ENCODE measurements at places on chromosomes 5 and 9.
A peak's percentile ranks its signal among the peaks of the same experiment; 100 is the strongest.

DNA sequence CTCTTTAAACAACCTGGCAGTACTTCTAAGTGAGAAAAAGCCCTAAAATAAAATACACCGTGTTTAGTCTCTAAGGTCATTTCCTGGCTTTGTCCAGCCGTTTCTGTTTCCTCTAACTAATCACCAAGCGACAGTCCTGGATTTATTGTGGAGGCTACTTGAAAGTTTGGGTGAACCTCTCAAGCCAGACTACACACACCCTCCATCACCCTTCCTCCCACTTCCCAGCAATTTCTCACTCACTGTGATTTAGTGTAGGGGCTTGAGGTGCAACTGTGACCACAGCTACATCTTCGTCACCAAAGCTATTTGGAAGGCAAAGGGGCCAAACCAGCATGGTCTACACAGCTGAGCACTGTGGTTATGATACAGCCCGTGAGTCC is 240.0 kb upstream of the SLC24A2 start:
- no peak for DNase-seq

DNA sequence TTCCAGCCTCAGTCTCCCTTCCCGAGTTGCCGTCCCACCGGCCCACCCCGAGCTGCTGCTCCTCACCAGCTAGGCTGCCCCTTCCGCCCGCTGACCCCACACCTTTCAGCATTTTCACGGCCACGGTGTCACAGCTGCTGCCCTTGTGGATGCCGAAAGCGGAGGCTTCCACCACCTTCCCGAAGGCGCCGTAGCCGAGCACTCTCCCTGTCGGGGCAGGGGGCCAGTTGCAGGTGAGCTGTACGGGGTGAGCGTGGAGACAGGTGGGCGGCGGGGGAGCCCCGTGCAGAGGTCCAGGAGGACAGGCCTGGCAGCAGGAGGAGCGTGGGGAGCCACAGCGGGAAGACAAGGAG is 28.2 kb upstream of the SCGB3A1 start:
- DNase-seq = no peak

GRCh38 chr9:27473111-27473529 is 51.0 kb upstream of the IFNK start:
- peak; percentile 30 for DNase-seq

DNA sequence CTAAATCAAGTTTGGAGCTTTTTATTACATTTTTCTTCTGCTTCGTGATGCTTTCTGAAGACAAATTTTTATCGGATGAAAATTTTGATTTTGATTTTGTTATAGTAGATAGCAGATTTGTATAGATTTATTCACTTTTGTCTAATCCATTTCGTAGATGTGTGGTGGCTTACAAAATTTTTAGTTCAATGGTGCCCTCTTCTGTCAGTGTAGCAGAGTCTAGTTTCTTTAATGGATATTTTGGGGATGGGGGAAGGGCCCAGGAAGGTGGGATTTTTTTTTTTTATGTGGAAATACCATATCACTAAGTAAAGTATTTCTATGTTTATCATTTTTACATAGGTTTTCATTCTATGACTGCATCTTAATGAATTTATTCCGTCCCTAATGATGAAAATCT is 259.9 kb upstream of the TARS1 start:
- DNase-seq = no peak

- peak; percentile 57 for DNase-seq
These were observed 12.3 kb upstream of the MTMR12 start for GRCh38 chr5:32325062-32325461.

DNA sequence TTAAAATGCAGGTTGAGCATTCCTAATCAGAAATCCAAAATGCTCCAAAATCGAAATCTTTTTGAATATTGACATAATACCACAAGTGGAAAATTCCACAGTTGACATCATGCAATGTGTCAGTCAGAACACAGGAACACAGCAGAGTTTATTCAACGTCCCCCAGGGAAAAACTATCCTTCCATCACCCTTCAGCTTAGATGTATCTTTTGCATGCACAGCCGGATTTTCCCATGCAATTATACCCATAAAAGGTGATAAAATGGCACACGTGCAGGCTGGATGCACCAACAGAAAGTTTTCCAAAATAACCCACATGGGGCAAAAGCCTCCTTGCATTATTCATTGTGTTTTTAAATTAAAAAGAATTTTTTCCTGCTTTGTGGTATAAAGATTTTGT is 71.2 kb downstream of the RAB24 start:
- no peak for DNase-seq

- DNase-seq = peak; percentile 73
These were observed 37.3 kb downstream of the MRPL36 start for GRCh38 chr5:1762121-1762882.

DNA sequence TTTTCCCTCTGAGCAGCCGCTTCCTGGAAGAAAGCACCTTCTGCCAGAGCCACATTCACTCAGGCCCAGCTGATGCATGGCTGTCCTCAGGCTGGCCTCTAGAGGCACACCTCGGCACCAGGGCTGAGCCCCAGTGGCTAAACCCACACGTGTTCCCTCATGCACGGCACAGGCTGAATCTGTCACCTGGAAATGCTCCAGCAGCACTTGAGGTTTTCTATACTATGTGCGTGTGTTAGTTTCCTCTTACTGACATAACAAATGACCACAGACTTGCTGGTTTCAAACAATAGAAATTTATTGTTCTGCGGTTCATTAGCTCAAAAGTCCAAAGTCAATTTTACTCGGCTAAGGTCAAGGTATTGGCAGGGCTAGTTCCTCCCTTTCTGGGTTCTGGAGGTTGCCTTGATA is 141.4 kb downstream of the LRRC70 start:
- no peak for DNase-seq

GRCh38 chr9:99753436-99753835 is 68.2 kb upstream of the NR4A3 start:
- no peak for DNase-seq

DNA sequence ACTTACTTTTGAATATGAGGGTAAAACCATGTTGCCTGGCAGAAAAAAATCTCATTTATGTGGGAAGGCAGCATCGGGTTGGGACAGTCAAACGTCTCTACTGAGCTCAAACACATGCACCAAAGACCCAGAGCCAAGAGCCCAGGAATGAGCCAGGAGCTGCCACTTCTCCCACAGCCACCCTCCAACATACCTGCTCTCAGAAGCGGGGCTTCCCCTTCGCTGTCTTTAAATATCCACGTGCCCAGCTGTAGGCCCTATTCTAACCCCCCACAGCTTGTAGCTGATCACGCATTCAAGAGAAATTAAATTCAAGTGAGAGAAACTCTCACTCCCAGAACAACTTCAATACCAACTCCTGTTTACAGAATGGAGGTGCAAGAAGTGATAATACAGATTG is 42.6 kb upstream of the MAP3K1 start:
- DNase-seq = no peak

DNA sequence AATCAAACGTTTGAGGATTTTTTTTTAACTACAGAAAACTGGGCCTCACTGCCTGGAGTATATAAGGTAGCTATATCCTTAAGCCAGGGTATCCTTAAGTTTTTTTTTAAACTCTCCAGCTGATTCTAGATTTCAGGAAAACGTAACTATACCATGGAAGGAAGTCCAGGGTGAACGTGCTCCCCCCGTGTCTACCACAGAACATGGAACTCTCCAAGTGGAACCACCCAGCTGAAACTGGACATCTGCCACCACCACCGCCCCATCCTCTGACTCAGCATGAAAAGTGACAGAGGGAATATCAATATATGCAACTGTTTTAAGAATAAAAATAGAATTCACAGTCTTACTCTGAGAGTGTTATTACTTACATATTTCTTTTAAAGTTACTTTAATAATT is 61.3 kb downstream of the DROSHA start:
- no peak for DNase-seq

GRCh38 chr9:4058931-4059330 is 240.9 kb downstream of the GLIS3 start:
- no peak for DNase-seq

- peak; percentile 13 for DNase-seq
These were observed 449.1 kb downstream of the PSAT1 start for GRCh38 chr9:78746010-78746409.

GRCh38 chr9:99783799-99784198 is 37.9 kb upstream of the NR4A3 start:
- no peak for DNase-seq

GRCh38 chr5:52728224-52728623 is 59.5 kb upstream of the ITGA1 start:
- DNase-seq = no peak

- DNase-seq = peak; percentile 35
These were observed 64.2 kb downstream of the ZNF354C start for GRCh38 chr5:179124273-179124852.

- DNase-seq = peak; percentile 27
These were observed 28.0 kb upstream of the ADAM19 start for GRCh38 chr5:157603333-157604190.

DNA sequence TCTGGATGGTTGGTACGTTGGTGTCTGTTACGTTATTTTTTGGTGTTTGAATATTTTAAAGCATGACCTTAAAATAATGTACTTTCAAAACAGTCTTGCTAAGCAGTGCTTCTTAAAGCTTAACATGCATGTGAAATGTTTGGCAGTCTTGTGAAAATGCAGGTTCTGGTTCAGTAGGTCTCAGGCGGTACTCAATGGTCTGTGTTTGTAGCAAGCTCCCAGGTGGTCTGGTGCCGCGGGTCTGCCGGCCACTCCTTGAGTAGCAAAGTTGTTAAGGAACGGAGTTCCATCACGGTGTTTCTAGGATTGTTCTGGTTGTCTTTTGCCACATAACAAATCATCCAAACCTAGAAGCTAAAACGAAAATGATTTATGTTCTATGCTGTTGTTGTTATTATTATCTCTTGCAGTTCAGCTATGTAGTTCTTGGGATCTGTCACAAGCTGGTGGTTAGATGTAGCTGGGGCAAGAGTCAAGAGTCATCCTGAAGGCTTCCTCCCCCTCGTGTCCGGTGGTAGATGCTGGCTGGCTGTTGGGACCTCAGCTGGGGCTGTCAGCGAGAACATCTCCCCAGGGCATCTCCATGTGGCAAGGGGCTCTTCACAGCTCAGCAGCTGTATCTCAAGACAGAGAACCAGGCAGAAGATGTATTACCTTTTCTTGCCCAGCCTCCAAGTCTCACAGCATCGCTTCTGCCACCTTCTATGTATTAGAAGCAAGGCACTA is 186.8 kb downstream of the PALM2AKAP2 start:
- DNase-seq = no peak

DNA sequence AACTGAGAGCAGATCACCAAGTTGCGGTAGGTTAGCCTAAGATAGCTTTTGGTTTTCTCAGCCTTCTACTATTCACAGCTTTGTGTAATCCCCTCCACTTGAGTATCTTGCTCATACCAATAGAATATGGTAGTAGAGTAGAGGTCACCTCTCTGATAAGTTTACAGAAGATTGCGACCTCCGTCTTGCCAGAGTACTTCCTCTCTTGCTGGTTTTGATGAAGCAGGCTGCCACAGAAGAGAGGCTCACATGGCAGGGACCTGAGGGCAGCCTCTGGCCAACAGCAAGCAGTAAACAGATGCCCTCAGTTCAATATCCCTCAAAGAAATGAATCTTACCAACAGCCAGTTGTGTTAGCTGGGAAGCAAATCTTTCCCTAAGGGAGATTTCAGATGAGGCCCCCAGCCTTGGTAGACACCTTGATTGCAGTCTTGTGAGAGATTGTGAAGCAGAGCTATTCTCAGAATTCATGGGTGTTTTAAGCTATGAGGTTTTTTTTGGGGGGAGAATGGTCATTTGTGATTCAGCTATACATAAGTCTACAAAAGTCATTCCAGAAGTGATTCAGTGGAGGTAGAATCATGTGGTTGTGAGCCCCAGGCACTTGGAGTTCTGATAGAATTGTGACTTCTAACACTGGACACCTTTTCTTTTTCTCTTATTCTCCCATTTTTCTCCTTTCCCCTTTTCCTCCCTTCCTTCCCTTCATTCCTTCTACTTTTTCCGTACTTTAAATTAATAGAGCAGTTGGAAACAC is 22.7 kb upstream of the CDKN2B start:
- no peak for DNase-seq

DNA sequence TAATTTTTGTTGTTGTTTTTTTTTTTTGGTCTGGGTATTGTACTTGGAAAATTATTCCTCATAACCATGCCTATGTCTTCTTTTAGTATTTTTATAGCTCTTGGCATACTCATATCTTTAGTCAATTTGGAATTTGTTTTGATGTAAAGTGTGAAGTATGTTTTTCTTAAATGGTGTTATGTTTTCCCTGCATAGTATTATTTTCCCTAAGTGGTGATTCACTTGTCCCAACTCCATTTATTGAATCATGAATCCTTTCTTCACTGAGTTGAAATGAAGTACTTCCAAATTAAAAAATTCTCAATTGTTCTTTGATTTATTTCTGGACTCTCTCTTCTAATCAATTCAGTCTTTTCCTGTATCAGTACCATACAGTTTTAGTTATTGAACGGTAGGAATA is 46.5 kb downstream of the POLK start:
- DNase-seq = peak; percentile 37

GRCh38 chr9:91681461-91682305 is 258.1 kb upstream of the NFIL3 start:
- peak; percentile 97 for DNase-seq

DNA sequence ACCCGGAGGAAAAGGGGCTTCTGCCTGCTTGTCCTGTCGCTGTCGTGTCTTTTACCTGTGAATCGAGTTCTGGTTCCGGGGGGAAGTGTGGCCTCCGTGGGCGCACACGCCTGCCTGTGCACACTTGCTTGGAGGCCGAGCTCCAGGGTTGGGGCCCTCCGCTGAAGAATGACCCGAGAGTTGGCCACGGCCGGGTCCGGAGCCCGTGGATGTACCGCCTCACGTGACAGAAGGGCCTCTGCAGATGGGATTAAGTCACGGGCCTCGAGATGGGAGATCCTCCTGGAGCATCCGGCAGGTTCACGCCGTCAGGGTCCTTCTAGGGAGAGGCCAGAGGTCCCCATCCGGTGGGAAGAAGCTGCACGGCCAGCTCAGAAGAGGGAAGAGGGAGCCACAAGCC is 81.0 kb downstream of the KCNT1 start:
- no peak for DNase-seq

- DNase-seq = no peak
These were observed 79.1 kb downstream of the OLFM1 start for GRCh38 chr9:135166565-135166964.

DNA sequence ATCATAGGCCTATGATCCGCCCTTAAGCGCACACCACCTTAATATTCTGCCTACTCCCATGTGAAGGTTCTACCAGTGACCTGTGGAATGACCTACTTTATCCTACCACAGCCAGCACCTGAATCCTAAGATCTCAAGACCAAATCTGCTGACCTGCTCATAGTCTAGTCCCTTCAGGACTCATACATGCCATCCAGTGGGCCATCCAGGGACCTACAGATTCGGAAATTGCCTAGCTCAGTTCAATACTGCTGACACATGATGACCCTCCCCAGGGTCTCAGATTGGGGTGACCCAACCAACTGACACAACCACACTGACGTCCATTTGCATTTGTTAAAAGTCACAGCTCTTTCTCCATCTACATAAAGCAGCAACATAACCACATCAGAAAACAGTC is 443.8 kb upstream of the ST8SIA4 start:
- no peak for DNase-seq

GRCh38 chr9:16213781-16214515 is 656.5 kb downstream of the BNC2 start:
- DNase-seq = peak; percentile 96

DNA sequence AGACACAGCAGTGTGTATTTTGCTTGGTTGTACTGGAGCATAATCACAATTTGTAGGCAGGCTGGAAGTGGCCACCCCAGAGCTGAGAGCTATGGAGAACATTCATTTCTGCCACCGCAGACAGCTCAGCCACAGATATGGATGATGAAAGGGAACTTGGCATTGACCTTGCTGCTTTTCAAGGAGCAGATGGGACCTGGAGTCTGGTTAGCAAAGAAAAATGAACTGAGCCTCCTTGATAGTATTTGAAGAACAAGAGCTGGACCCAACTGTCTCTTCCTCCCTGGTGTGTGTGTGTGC is 395.2 kb upstream of the ZNF462 start:
- no peak for DNase-seq

GRCh38 chr9:121636341-121636865 is 15.0 kb upstream of the DAB2IP start:
- DNase-seq = peak; percentile 90
